ENCODE measurements at places on chromosomes 7 and 10.

DNA sequence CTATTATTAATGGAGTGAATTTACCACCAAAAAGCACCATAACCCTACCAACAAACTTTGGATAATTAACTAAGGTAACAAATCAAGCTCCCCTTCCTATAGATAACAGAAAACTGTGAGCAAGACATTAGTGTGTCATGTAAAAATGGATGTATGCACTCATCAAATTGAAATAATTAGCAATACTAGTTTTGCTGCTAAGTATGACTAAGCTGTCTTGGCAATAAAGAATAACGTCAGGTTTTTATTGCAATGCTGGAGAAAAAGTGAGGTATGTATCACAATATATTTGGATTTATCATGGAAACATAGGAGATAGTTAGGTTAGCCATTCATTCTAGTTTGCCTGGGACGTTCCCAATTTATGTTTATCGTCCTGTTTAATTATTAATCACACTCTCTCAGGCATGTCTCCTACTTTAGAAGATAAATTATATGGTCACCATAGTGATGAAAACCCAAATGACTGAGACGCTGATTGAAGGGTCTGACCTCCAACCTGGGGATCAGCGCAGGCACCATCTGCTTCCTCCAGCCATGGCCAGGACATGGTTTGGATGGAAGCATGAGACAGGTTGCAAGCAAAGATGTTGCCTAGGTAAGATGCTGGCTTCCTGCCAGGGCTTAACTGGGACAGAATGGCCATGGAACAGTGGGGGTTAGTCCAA lies 125.6 kb downstream of the FANK1 start:
- DNase-seq: no peak

DNA sequence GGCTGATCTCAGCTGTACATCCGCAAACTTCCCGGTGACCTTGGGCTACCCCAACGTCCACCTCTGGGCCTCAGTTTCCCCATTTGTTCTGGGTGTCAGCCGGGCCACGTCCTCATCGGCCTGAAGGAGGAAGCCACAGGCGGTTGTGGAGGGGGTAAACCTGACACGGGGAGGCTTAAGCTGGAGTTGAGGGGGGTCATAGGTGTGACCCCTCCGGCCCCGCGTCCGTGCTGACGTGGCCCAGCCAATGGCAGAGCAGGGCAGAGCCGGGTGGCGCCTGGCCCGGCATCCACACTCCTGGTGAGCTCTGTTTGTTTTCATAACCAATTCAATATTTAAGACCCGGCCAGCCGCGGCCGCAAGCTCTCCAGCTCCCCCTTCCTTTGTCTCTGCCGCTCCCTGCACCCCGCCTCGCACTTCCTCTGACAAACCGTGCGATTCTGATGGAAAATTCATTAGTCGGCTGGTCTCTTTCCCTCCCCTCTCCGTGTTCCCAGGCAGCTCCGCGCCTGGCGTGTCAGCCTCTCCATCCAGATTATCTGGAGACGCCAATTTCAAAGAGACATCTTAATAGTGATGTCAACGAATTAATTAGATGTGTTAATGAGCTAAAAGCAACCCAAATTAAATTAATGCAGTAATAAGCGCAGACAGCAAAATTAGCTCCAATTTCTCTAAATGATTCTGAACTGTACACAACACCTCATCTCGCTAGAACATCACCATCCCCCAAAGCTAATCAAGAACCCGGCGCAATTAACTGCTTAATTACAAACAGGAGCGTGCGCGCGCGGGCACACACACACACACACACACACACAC lies 55.4 kb downstream of the MICALL2 start:
- DNase-seq: peak; percentile 55

DNA sequence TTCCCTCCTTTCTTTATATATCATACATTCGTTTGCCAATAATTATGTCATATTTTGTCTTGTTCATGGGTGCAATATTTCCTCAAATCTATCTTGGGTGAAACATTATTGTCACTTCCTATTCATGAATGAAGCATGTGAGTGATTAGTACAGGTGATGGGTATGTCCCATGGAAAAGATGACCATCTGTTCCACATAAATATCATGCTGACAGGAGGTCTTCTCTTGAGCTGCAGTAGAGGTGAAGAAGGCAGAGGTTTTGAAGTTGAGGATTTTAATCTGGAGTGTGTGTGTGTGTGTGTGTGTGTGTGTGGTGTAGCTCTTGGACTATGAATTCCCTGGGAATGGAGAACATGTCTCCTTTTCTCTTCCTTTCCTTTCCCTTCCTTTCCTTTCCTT lies 350.5 kb upstream of the CHRM2 start:
- no peak for DNase-seq

- no peak for DNase-seq
These were observed 83.1 kb upstream of the SORCS3 start for GRCh38 chr10:104557966-104558365.

DNA sequence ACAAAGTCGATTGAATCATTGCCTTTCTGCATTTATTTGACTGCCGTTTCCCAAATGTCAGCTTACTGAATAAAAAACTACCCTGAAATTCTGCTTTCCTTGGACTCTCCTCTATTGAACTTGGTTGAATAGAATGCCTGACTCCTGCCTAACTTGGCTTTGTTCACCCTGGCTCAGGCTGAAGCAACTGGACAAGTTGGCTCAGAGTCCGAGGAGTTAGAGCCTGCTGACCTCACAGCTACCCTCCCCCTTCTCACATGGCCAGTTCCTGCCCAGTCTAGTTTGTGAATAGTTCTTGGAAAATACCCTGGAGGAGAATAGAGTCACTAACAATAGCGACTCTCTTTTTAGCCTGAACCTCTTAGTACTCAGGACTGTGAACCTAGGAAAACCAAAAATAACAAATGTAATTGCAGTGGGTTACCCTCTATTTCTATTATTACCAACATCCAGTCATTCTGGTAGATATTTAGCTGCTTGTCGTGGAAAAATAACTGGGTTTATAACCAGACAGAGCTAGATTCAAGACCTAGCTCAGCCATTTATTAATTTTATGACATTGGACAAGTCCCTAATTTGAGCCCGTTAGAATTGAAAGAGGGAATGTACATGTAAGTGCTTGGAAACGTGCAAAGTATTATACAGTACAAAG lies 17.3 kb upstream of the NRBF2 start:
- DNase-seq: no peak

DNA sequence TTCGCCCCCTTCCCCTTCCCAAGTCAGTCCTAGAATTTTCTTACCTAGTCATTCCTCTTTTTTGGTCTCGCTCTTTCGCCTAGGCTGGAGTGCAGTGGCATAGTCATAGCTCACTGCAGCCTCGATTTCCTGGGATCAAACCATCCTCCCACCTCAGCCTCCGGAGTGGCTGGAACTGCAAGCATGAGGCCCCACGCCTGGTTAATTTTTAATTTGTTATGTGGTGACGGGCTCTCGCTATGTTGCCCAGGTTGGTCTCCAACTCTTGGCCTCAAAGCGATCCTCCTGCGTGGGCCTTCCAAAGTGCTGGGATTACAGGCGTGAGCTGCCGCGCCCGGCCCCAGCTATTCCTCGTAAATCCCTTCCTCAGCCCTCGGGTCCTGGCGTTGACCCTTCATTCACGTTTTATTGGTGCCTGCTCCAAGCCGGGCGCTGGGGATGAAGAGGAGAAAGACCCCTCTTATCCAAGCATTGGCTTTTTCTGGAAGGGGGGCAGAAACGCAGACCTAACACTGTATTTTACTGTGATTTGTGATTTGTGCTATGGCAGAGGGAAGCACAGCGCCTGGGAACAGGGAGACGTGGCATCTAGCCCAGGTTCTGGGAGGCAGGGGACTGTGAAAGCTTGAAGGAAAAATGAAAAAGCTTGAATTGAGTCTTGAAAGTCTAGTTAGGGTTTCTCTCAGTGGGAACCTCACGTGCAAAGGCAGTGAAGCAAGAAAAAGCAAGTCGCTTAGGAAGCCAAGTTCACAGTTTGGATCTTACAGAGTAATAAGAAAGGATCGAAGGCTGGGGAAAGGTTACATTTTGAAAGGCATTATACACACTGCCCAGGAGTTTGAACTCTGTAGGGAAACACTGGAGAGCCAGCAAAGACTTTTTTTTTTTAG lies 516 bp downstream of the ZNHIT1 start:
- DNase-seq: no peak

Data from NCI-H2107 (cell line).